ENCODE measurements at places on chromosomes 12 and 14. TPM values are rescaled to one million over a fixed set of nuclear protein-coding genes. Genes with fewer than 3 reads are reported as not detected.

GRCh38 chr14:103544388-103545218, 15.6 kb downstream of the TRMT61A start:
- DNase-seq, result peak; percentile 78

DNA sequence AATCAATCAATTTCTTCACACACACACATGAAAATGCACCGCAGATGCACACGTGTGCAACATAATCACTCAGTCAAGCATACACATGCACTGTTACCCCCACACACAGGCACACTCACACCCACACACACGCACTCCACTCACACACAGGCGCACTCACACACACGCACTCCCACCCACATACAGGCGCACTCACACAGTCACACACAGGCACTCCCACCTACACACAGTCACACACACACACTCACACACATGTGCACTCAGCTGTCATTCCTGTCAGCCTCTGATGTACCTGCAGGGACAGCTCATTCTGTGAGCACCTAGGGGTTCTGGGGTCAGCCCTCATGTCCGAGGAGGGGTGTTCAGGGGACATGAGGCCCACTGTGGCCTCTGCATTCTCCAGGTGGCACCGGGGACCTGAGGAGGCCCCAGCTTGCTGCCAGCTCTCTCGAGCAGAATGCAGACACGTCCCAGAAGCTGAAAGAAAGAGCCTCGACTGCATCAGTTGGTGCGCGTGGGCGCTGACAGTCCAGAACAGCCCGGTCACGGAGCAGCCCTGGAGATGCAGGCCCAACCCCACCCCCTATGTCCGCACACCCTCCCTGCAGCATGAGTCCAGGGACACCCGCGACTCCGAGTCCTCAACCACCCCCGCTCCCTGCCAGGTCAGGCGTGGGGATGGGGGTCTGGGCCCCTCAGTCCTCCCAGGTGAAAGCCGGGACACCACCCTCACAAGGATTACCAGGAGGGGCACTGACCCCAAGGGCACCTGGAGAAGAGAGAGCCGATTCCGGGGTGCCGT, 69.3 kb downstream of the NOC4L start:
- no peak for DNase-seq

DNA sequence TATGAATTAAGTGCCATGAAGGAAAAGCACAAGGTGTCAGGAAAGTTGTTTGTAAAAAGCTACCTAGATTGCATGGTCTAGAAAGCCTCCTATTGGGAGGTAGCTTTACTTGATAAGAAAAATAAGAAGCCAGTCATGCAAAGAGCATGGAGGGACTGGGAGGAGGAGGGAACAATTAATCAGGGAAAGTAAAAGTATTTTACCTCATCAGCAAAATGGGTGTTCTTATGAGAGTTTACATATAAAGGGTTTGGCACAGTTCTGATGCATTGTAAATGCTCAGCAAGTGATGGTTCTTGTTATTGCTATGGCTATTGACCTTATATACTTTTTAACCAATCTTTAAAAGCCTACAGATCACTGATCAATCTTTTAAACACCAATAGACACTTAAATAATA, 17.0 kb upstream of the TSPAN8 start:
- DNase-seq, result no peak

DNA sequence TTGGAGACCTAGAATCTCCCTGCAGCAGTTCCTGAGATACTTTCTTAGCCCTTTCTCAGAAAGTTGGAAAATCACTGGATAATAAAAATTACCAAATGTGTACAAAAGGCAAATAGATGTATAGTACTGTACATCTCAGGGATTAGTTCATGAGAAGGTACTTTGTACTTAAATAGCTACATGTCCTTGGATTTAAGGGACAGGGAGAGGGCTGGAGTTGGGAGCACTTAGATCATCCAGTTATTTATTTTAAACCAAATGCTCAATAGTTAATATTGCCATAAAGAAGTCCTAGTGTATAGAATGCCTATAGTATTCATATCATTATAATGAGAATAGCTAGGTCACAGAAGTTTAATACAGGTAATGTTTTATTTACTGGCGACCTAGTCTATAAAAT, 13.4 kb downstream of the CDKN3 start:
- DNase-seq, result no peak

DNA sequence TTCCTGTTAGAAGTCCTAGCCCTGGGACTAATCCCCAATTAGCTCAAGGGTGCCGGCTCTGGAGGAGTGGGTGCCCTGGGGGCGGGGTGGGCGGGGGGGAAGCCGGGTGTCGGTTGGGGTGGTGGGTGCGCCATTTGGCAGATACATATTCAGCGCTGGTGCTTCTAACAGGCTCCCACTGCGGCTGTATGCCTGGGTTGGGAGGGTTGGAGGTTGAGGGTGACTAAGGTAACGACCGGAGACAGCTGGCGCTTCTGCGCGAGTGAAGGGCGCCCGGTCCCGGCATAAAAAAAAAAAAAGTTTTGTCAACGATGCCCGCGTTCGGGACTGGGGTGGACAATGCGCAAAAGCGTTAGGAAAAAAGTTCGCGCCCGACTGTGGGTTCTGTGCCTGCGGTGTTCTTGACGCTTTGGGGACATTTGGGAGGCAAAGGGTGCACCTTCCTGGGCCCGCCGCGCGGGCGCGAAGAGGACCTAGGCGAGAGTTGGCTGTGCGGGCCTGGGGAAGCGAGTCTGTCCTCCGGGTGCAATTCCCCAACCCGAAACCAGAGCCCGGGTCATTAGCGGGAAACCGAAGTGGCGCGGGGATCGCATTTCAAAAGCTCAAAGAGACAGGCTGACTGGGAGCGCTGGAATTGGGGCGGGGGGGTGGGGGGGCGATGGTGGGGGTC, 19.2 kb downstream of the TBX3 start:
- no peak for DNase-seq

DNA sequence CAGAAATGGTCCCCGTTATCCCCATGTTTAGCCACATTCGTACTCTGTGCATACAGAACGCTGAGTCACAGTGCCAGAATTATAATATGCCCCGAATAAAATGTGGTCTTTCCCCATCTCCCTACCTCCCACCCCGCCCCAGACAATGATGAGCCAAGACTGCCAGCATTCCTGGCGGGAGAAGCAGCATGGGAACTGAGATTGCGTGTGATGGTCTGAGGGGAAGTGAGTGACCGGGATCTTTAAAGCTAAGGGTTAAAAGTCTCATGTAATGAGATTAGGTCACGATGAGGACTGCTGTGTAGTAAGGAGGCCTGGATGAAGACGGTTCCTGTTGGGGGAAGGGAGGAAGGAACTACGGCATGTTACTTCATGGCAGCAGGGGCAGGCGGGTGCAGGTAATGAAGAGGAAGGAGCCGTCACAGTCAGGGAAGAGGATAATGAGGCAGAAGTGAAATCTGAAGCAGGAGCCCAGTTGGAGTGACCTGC, 243.3 kb upstream of the FKBP4 start:
- no peak for DNase-seq

Gene EFS
- total RNA-seq, result 46.6 TPM

GRCh38 chr14:103547455-103547940, 15.0 kb downstream of the BAG5 start:
- DNase-seq, result no peak

GRCh38 chr12:12133785-12134184, 63.0 kb downstream of the BCL2L14 start:
- DNase-seq, result no peak

DNA sequence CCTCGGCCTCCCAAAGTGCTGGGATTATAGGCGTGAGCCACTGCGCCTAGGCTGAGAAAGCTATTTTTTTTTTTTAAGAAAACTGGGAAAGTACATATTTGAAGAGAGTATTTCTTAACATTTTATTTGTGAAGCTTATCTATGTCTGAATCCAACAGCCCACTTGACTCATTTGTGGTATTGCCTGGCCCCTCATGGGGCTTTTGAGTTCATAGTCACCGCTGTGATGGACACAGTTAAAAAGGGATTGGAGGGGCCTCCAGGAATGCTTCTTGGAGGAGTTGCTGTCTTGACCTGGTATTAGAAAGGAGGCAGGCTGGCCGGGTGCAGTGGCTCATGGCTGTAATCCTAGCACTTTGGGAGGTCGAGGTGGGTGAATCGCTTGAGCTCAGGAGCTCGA, 26.5 kb downstream of the BCL7A start:
- no peak for DNase-seq

DNA sequence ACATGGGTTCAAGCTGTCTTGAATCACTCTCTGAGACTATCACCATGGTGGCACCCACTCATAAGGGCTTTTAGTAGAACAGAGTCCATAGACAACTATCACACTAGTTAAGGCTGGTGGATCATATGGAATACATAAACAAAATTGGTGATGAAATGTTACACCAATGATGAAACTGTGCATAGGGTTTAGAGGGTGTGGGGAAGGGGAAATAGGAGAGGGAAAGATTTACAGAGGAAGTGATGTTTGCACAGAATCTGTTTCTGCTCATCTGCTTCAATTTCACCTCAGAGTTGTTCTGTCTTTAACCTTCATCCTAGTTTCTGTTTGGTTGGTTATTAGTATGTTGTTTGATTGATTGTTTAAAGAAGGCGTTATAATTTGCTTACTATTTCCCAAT, 2.4 kb upstream of the RXYLT1 start:
- no peak for DNase-seq

- DNase-seq, result no peak
Measured at GRCh38 chr14:81269100-81269978, 48.6 kb upstream of the GTF2A1 start.
